ENCODE measurements at places on chromosomes 6 and 20.

- DNase-seq: no peak
Measured at GRCh38 chr6:166541366-166541765, 45.1 kb downstream of the RAMACL start.

DNA sequence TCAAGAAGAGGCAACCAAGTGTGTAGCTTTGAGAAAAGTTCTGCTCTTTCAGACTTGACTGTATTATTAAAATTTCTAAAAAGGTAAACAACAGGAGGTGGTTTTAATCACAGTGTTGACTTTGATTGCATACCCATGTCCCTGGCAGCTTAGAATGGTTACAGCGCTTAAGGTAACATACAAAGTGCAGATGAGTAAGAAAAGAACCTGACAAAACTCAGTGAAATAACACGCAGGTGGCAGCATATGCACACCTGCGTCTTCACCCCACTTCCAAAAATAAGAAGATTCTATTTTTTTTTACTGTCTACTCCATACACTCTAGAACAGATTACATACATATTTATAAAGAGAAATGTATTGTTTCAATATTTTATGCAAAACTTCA is 233.5 kb downstream of the GMPR start:
- no peak for DNase-seq

GRCh38 chr6:7819431-7820015 is 91.1 kb downstream of the TXNDC5 start:
- DNase-seq: no peak

- no peak for DNase-seq
Measured at GRCh38 chr20:25045343-25045712, 12.6 kb downstream of the ACSS1 start.

- DNase-seq: no peak
Measured at GRCh38 chr6:35292494-35292893, 5.1 kb upstream of the DEF6 start.

- DNase-seq: no peak
Measured at GRCh38 chr6:45857827-45858226, 157.8 kb downstream of the CLIC5 start.
